ENCODE measurements at places on chromosomes 4 and X. TPM values are rescaled to one million over a fixed set of nuclear protein-coding genes. Genes with fewer than 3 reads are reported as not detected.

- DNase-seq, result peak; percentile 26
These were observed 71.7 kb downstream of the NYX start for GRCh38 chrX:41518841-41519220.

DNA sequence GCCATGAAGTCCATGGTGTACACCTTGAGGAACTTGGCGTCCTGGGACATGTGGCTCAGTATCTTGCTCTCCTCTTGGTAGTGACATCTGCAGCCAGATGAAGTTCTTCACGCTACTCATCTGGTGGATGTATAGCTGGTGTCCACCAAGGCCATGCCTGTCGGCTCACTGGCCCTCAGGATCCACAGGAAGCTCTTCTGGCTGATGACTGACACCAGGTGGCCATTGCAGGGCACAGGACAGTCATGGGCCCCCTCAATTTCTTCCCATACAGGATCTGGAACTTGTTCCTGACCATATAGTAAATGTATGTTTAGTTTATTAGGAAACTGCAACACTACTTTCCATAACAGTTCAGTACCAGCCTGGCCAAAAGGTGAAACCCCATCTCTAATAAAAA is 10.3 kb upstream of the CLCN5 start:
- no peak for DNase-seq

DNA sequence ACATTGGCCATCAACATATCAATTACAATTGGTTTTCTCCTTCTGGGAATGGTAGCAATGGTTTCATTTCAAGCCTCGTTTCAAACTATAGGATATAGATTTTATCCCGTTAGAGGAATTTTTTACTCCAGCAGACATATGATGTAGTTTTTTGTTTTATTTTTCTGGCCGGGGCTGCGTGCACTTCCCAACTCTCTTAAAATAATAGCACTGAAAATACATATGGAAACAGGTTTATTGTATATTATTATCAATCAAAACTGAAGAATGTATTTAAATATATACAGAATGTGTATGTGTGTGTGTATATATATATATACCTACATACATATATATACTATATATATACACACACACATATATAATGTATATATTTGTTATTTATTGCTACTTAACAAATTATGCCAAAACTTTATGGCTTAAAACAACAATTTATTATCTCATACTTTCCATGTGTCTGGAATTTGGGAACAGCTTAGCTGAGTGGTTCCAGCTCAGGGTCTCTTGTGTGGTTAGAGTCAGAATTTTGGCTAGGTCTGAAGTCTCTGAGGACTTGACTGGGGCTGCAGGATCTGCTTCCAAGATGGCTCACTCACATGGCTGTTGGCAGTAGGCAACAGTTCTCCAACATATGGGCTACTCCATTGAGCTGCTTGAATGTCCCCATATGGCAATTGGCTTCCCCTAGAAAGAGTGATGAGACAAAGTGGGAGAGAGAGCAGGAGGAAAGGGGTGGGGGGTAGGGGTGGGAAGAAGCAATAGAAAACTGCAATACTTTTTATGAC is 314.1 kb downstream of the PPP1R2C start:
- no peak for DNase-seq

DNA sequence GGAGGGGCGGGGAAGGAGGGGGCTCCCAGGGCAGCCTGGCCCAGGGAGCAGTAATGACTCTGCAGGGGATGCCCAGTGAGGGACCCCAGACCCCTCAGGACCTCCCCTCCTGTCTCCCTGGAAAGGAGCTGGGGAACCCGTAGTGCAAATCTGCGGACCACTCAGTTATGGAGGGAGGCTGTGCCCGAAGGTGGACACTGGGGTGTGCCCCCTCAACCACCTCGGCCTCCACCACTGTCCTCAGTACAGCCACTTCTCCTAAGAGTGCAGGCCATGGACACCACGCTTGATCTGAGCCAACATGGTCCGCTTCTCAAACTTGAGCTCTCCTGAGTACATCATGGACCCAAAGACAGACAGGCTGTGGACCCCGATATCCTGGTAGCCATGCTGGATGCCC is 378.2 kb upstream of the MAOA start:
- DNase-seq, result no peak

DNA sequence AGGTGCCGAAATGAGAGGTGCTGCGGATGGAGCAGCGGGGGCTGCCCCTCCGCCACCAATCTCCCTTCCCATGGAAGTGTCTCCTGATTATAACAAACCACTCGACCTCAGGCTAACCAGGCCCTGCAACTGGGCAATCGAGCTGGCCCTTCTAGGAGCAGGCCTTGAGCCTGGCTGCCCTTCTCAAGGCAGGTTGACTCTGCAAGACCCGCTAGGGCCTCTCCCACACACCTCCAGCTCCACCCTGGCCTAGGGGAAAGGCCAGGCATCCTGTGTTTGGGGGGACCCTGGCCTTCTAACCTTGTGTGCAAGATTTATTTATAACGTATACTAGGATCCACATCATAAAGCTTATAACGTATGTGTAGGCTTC is 3.7 kb upstream of the BCOR start:
- DNase-seq, result no peak

DNA sequence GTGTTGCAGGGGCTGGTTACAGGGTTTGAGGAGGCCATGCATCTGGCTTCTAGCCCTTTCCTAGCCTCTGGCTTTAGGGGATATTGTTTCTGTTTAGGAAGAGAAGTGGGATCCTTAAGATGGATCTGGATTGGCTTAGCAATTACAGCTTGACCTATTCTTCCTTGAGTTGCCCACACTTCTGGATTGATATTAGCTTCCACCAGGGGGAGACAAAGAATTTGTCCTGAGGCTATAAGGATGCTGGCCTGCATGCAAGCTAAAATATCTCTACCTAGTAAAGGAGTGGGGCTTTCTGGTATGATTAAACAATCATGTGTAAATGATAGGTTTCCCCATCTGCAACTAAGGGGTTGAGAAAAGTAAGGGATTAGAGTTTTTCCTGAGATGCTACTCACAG is 117.2 kb downstream of the TEX13C start:
- no peak for DNase-seq

The ODAPH gene
- not detected for total RNA-seq

DNA sequence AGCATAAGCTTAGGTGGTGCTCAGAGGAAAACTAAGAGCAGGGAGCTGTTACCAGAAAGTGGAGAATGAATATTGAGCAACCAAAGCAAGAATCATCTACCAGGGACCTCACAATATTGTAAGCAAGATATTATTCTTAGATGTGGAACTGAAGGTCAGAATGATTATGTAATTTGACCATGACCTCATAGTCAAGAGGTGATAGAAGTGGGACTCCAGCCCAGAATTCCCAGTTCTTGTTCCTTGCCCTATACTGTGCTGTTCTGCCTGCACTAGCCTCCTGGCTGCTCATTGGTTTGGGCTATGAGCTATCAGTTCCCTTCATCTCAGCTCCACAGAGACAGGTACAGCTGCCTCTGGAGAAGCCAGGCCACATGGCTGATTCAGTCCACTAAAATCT is 229.4 kb downstream of the LDB2 start:
- DNase-seq, result no peak

- no peak for DNase-seq
These were observed 313.5 kb upstream of the IRS4 start for GRCh38 chrX:109049903-109050302.

DNA sequence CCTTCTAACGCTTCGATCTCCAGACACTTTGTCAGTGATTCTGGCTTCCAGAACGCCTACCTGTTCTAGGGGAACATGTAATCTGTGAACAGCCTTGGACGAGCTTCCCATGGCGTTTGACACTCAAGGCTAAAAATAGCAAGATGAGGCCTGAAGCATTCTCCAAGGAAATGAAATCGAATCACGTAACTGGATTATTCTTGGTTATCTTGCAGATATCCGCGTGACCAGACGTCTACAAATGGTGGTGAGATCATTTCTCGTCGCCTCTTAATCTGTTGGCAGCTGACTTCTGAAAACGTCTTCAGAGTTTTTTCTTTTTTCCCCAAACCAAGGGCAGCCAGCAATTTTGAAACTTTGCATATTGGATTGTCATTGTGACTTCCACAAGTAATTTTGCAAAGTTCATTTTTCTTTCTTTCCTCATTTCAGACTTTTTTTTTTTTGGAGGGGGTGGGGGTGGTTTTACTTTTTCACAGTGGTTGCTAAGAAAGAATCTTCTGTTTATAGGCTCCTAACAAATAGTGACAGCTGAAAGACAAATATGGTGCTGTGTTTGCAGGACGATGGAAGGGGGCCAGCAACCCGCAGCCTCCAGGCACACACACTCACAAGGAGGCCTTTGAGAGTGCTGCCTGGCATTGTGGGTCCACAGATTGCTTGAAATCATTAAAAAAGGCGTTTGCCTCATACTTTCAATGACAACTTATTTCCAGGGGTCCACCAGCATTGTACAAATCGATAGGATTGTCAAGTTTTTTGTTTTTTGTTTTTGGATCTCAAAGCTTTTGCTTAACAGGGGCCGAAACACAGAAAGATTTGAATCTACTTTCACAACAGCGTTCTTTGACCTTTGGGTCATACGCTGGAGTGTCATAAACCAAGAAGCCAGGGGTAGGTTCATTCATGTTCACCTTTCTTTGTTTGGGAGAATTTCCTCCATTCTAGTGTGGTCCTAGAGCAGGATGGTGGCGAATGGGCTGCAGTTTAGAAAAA is 32.4 kb upstream of the PDLIM3 start:
- no peak for DNase-seq

GRCh38 chr4:2843941-2844584 is 419 bp downstream of the ADD1 start:
- DNase-seq, result no peak

- DNase-seq, result no peak
These were observed 21.0 kb downstream of the JAKMIP1 start for GRCh38 chr4:6179362-6179761.

DNA sequence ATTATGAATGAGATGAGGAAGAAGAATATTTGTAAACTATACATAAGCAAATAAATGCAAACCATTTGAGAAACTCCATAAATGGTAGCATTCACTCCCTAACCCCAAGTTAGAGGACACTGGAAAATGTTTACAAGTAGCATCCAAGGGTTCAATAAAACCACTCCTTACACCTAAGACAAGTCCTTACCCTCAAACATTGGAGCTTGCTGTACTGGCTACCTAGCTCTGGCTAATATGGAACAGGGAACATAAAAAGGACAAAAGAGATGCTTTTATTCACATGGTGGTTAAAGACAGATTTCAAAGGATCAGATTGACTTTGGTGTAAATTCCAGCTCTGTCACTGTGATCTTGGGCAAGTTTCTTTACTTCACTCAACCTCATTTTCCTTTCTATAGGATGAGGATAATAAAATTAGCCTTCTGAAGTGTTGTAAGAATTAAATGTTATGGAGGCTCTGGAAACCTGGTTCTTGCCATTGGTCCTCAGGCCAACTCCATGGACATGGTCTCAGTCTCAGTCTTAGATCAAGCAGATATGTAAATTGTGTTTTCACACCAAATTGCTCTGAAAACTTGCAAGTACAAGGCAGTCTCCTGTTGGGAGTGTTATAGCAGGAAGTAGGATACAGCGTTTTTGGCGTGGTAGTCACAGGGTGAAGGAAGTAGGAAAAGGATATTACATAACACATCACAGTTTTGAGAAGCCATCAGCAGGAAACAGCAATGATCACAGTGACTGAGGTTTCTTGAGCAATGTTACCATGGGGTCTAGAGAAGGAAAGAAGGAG is 3.3 kb downstream of the CXCL1 start:
- DNase-seq, result no peak

DNA sequence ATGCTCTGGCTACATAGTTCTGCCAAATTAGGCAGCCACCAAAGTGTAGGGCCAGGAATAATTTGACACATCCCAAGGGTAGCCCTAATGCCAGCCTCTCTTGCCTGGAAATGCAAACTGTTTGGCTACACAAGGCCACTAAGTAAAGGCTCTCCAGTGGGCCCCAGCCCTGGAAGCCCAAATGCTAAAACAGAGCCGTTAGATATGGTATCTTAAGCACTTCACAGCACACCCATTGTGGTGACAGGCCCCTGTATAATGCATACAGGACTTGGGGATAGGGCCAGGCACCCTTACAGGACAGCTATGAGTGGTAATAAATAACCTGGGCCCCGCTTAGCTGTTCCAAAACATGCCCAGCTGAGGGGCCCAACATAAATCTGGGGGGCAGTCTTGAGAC is 623.9 kb downstream of the BCOR start:
- no peak for DNase-seq

GRCh38 chr4:42955746-42956505 is 63.4 kb downstream of the GRXCR1 start:
- DNase-seq, result no peak

The NAA11 gene
- total RNA-seq, result not detected

The CT45A1 gene
- total RNA-seq, result not detected

DNA sequence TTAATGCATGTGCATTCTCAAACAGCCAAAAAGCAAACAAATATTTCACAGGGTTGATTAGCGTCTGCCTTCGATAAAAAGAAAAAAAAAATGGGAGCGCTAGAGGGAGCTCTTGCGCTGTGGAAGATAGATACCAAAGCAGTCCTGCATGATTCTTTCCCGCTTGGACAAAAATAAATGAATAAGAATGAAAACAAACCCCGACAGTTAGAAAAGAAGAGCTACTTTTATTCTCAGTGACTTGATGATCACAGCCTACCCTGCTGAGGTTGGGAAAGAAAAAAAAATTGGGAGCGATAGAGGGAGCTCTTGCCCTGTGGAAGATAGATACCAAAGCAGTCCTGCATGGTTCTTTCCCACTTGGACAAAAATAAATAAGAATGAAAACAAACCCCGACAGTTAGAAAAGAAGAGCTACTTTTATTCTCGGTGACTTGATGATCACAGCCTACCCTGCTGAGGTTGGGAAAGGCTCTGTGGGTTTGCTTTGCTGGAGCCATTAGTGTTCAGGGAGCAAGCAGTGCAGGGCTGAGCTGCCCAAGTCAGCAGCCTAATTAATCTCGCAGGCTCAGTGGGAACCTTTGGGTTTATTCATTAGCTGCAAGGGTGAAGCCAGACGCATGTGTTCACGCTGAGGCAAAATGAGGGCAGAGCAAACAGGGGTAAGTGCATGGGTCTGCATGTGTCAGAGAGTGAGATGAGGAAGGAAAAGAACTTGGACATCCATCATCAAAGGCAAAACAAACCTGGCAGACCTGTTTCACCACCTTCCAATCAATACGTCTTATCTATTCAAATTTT is 249.3 kb upstream of the PRKX start:
- peak; percentile 26 for DNase-seq

GRCh38 chr4:98648602-98649001 is 9.8 kb downstream of the TSPAN5 start:
- no peak for DNase-seq

GRCh38 chr4:41572956-41573355 is 35.0 kb downstream of the LIMCH1 start:
- DNase-seq, result no peak

Data from A172 (cell line).